ENCODE measurements at places on chromosomes 7 and 10. TPM values are rescaled to one million over a fixed set of nuclear protein-coding genes. Genes with fewer than 3 reads are reported as not detected.
A peak's percentile ranks its signal among the peaks of the same experiment; 100 is the strongest.

The OLAH gene
- not detected for polyA plus RNA-seq

The GDF2 gene
- polyA plus RNA-seq, result not detected

DNA sequence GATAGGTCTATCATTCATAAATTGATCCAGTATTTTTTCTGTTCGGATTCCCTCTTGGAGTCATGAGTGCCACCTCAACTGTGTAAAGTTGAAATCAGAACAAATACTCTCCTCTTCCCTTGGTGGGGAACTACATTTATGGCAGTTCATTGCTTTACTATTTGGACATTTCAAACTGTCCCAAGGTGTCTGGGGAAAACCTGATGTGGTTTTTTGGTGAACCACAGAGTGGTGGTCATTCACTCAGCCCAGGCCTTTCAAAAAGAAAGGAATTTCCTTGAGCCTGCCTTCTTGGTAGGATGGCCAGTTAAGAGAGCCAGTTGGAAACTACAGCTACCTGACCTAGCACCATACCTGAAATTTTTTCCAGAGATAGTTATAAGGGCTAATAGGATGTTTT lies 59.0 kb downstream of the ABCB1 start:
- no peak for DNase-seq

GRCh38 chr7:92228100-92228499 lies 17.6 kb downstream of the KRIT1 start:
- no peak for DNase-seq

DNA sequence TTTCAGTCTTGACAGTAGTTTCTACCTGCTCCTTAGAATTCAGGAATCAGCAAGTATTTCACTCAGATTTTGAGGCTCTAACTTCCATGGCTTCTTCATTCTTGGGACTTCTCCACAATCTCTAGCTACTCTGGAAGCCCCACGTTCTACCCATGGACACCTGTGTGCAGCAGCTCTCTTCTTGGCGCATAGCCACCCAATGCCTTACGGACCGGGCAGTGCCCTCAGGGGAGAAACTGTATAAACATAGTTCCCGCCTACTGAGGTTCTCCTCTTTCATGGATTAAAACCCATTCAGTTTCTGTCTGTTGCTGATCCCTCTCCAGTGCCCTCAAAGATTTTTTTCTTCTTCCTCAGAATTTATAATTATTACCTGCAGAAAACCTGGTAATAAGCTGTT lies 177.1 kb downstream of the SORCS1 start:
- DNase-seq, result no peak

GRCh38 chr10:69217119-69217754 lies 2.9 kb upstream of the HKDC1 start:
- peak; percentile 32 for DNase-seq

DNA sequence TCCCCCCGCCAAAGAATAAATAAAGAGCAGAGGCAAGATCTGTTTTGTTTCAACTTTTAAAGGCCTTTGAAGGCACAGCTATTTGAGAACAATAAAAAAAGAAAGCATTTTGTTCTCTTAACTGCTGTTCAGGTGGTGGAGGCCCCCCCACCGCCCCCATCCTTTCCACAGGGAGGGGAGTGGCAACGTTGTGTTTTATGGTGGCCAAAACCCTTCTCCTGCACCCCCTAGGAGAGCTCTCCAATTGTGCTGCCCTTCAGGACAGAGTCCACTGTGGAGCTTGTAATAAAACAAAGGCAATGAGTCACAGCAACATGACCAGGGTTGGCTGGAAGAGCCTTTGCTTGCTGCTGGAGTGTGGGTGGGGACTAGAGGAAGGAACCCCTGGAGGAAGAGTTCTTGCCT lies 987.9 kb downstream of the KCNMA1 start:
- DNase-seq, result peak; percentile 39

GRCh38 chr10:47408606-47409005 lies 24.5 kb upstream of the ZNF488 start:
- no peak for DNase-seq

GRCh38 chr7:142130267-142130666 lies 18.7 kb downstream of the MGAM2 start:
- DNase-seq, result no peak

GRCh38 chr7:138784692-138785091 lies 13.1 kb upstream of the TMEM213 start:
- no peak for DNase-seq

GRCh38 chr10:13483073-13483472 lies 45.7 kb downstream of the BEND7 start:
- no peak for DNase-seq

- no peak for DNase-seq
Observed at GRCh38 chr10:23742807-23743206, 303.9 kb downstream of the OTUD1 start.

DNA sequence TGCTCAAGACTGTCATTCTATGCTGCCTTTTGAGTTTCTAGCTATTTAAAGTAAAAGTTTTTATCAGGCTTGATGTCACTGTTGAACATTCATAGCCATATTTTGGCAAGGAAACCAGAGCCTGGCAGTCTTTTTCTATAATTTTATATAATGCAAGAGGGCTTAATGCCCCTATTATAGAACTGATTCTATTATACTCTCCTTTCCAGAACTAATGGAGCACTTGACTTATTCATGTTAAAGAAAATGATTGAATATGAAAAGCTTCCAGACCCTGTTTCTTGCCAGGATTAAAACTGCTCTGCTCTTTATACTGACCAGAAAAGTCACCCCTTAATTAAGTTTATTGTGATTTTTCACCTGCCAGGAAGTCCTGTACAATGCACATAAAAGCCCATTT lies 337.6 kb upstream of the CHRM2 start:
- no peak for DNase-seq

GRCh38 chr7:69932034-69932628 lies 333.9 kb downstream of the AUTS2 start:
- peak; percentile 1 for DNase-seq

- DNase-seq, result no peak
Observed at GRCh38 chr10:68543004-68543918, 15.9 kb upstream of the SLC25A16 start.

- peak; percentile 54 for DNase-seq
Observed at GRCh38 chr10:26780793-26781601, 79.8 kb downstream of the ABI1 start.

GRCh38 chr10:130747946-130748345 lies 563.6 kb downstream of the TCERG1L start:
- DNase-seq, result no peak

- DNase-seq, result no peak
Observed at GRCh38 chr10:15943426-15943825, 83.1 kb upstream of the MINDY3 start.

GRCh38 chr10:59082249-59082648 lies 94.2 kb upstream of the PHYHIPL start:
- no peak for DNase-seq

DNA sequence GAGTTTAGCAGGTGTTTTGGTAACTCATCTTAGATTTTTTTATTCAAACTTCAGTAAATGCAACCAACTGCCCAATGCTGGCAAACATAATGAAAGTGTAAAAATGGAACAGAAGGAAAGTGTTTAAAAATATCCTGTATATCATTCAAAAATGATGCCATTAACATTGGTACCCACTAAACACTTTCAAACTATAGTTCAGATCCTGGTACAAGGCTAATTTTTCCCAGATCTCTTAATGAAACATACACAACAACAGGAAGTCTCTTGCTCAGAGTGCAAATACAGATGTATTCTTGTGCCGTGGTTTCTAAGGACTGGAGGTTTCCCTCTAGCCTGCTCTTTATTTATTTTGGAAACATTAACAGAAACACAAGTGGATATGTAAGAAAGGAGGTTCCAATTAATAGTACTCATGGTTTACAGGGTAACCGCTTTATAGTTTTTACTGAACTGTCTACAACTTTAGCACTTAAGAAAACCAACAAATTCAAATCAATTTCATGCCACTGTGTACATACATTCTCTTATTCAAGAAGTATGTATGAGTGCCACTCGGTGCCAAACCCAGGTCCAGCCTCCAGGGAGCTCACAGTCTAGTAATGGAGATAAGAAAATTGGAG lies 176.0 kb upstream of the AKR1E2 start:
- DNase-seq, result no peak

GRCh38 chr10:83254698-83255097 lies 884.6 kb upstream of the GHITM start:
- no peak for DNase-seq

All from AG04450 (cell line).